ENCODE measurements at places on chromosomes 3 and 15. TPM values are rescaled to one million over a fixed set of nuclear protein-coding genes. Genes with fewer than 3 reads are reported as not detected.

The DNASE1L3 gene
- total RNA-seq: 1.4 TPM

The TNFAIP8L3 gene
- 3.5 TPM for total RNA-seq

The SELENOT gene
- 106 TPM for total RNA-seq

The KLF15 gene
- total RNA-seq: 32.4 TPM

The CILP gene
- 31.1 TPM for total RNA-seq

The DPPA2 gene
- total RNA-seq: not detected

All from left cardiac atrium (tissue), 4 donors.